Cortex of kidney (tissue), 1 donor: ENCODE measurements at places on chromosomes 1 and 21.

DNA sequence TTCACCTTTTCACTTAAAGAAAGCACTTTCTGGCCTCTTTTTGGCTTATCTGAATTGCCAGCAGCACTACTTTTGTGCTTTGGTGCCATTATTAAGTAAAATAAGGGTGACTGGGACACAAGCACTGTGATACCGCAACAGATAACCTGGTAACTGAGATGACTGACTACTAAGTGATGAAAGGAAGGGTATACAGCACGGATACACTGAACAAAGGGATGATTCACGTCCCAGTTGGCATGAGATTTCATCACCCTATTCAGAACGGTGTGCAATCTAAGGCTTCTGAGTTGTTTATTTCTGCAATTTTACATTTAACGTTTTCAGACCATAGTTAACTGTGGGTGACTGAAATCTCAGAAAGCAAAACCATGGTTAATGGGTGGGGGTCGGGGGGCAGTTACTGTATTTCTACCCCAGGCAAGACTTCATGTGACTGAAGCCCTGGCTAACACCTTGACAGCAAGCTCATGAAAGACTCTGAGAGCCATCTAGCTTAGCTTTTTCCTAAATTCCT, 102.8 kb downstream of the CLIC6 start:
- DNase-seq, result no peak

GRCh38 chr21:36881228-36881627, 85.2 kb downstream of the HLCS start:
- no peak for DNase-seq

GRCh38 chr1:28066393-28067154, 21.8 kb downstream of the EYA3 start:
- no peak for DNase-seq

DNA sequence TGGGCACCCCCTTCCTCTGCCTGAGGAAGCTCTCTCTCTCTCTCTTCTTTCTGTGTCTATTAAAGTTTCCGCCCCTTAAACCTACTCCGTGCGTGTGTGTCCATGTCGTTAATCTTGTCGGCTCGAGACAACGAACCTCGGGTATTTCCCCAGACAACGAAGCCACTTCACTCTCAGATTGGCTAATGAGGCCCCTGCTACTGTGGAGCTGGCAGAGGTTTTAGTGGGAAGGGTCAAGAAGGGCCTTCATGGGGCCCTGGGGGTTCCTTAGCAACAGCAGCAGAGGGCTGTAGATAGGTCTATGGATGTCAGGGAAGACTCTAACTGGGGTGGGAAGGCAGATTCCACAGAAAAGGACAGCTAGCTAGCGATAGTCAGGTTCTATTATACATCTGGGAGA, 239.8 kb upstream of the RAB4A start:
- no peak for DNase-seq

DNA sequence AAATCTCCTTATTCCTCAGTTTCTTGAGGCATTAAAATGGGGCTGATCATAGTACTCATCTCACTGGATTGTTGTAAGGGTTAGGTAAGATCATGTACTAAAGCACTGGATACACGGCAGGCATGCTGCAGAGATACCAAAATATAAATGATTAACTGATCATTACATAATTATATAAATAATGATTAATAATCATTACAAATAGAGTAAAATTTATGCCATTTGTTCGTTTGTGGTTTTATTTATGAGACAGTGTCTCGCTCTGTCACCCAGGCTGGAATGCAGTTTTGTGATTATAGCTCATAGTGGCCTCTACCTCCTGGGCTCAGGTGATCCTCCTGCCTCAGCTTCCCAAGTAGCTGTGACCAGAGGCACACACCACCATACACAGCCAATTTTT, 140.7 kb downstream of the HHAT start:
- DNase-seq, result no peak

- DNase-seq, result no peak
Measured at GRCh38 chr1:231757101-231757404, 130.5 kb downstream of the DISC1 start.

- DNase-seq, result no peak
Measured at GRCh38 chr1:193131266-193131860, 9.5 kb downstream of the CDC73 start.

- no peak for DNase-seq
Measured at GRCh38 chr1:53120659-53121058, 21.8 kb downstream of the SLC1A7 start.

GRCh38 chr1:241186716-241187115, 170.3 kb downstream of the RGS7 start:
- no peak for DNase-seq

GRCh38 chr1:17002524-17002902, 9.2 kb downstream of the ATP13A2 start:
- DNase-seq, result no peak

- DNase-seq, result no peak
Measured at GRCh38 chr1:206558794-206559671, 51.7 kb downstream of the RASSF5 start.

- DNase-seq, result no peak
Measured at GRCh38 chr1:40032240-40032891, 8.2 kb upstream of the CAP1 start.

DNA sequence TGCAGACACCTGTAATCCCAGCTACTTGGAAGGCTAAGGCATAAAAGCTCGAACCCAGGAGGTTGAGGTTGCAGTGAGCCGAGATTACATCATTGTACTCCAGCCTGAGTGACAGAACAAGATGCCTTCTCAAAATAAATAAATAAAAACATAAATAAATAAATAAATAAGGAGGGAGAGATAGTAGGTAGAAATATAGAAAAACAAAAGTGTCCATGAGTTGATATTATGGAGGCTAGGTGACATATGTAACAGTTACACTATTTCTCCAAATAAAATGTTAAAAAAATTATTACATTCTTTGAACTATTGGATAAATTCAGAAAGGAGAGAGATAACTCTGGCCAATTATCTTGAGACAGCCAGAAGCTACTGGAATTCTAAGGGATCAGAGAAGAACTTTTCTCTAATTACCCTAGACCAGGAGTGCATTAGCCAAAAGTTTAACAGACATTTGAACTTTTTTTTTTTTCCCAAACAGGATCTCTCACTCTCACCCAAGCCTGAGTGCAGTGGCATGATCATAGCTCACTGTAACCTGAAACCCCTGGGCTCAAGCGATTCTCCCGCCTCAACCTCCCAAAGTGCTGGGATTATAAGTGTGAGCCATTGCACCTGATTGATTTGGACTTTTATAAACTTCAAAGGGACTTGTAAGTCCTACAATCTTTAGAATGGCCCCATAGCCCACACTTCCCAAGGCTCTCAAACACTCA, 17.6 kb downstream of the SYNJ1 start:
- no peak for DNase-seq
